ENCODE measurements at places on chromosomes 5 and 9. TPM values are rescaled to one million over a fixed set of nuclear protein-coding genes. Genes with fewer than 3 reads are reported as not detected.

The GARIN3 gene
- not detected for total RNA-seq

DNA sequence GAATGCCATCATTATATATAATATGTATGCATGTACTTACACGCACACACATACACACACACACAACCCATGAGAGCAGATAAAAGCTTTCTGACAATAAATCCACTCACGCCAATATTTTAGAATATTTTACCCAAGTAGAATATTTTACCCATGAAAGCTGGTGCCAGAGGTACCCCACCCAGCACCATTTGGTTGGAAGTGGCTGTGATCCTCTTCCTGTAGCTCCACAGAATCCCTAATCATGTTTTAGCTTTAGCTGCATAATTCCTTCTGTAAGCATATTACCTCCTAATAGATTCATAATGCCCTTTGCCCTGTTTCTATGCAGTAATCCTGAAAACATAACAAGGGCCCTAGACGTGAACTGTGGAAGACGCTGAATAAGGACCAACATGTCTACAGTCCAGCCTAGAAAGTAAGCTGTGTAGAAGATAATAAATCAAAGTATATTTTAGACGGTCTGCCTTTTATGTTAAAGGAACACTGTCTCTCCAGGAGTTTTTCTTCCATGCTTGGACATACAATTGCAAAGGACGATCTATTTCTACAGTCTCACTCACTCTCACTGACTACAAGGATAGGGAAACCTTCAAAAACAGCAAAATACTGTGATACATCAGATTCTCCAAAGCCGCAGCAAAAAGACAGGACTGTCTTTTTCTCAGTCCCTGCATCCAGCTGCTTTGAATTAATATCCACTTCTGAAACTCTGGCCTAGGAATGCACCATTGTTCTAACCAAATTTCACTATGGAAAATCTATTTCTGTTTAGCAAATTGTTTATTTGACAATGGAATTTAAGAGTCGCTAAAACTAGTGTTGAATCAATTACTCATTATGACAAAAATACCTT, 98.2 kb downstream of the USP20 start:
- DNase-seq = no peak

The PCDH12 gene
- not detected for total RNA-seq

GRCh38 chr5:139014726-139015125, 139.6 kb upstream of the LRRTM2 start:
- DNase-seq = peak; percentile 32

GRCh38 chr5:66616520-66617225, 20.5 kb downstream of the MAST4 start:
- DNase-seq = no peak

- DNase-seq = no peak
These were observed 19.6 kb downstream of the MRPL36 start for GRCh38 chr5:1779782-1780613.

DNA sequence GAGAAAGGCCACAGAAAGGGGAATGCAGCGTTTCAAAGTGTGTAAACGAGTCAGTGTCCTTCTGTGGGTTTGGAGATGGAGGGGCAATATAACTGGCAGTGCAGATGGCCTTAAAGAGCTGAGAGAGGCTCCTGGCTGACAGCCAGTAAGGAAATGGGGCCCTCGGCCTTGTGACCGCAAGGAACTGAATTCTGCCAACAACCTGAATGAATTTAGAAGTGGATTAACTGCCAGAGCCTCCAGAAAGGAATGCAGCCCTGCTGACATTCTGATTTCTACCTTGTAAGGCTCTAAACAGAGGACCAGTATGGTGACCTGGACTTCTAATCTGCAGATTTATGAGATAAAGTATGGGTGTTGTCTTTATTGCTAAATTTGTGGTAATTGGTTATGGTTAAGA, 17.5 kb upstream of the NREP start:
- DNase-seq = peak; percentile 83

The KLF9 gene
- 0.87 TPM for total RNA-seq

DNA sequence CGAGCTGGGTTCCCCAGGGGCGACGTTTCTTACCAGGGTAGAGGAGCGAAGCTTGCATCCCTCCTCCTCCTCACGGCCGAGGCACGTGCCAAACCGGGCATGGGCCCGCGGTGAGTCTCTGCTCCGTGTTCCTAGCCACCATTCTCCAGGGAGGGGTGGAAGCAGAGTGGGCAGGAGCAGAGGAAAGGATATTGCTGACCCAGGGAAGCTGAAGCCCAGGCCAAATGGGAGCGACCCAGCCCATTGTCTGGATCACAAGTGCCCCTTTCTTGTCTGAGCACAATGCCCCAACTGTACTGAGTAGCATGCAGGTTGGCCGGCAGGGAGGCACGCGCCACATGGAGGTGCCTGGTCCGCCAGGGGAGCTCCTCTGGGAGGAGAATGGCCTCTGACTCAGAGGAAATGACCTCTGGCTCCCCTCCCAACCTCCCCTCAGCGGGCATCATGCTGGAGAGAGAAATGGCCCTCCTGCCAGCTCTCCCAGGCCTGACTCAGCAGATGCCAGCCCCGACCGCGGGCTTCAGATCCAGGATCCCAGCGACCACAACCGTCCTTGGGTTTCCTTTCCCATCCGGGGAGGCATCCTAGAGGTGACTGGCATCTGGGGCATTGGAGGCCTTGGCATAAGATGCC, 1.1 kb downstream of the PRR7 start:
- peak; percentile 95 for DNase-seq

The KIF12 gene
- total RNA-seq = 52.3 TPM

DNA sequence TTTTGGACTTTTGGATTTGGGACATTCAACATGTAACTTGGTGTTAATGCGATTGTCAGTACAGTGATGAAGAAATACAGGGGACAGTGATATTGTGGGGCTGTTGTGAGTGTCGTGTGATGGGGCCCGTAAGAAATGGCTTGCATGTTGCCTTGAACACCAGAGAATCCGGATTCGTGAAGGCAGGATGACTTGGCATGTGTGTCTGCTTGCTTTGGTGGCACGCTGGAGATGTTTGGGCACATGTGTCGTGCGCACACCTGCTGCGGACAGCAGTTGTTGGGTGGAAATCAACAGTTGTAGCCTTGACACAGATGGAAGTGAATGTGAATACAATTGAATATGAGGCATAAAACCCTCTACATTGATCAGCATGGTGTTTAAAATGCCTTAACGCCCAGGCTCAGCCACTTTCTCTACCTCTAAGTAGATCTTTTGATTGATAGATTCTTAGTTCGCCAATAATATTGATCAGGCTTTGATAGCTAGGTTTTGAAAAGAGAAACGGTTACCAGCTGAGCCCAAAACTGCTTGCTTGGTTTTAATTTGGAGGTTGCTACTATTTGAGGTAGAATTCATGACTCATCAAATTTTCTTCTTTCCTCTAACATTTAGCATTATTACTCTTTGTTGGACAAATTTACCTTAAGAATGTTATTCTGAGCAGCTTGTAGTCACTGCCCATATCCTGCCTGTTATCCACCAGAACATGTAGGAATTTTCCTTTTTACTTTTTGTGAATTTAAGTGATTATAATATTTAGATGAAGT, 94.4 kb downstream of the TRIO start:
- DNase-seq = no peak

DNA sequence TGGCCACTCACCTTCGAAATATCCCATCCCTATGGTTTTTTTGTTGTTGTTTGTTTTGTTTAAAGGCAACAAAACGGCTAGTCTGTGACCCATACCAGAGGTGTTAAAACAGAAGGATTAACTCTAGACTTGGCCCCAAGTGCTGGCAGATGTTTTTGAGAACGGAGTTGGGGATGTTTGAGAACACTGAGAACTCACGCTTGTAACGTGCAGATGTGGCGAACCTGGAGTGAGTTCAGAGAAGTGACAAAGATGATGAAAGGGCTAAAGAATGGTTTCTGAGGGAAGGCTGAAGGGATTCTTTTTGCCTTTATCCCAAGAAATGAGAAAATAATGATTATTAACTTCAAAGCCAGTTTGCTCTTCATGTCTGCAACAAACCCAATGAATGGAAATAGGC, 286.5 kb downstream of the ZNF608 start:
- DNase-seq = no peak

DNA sequence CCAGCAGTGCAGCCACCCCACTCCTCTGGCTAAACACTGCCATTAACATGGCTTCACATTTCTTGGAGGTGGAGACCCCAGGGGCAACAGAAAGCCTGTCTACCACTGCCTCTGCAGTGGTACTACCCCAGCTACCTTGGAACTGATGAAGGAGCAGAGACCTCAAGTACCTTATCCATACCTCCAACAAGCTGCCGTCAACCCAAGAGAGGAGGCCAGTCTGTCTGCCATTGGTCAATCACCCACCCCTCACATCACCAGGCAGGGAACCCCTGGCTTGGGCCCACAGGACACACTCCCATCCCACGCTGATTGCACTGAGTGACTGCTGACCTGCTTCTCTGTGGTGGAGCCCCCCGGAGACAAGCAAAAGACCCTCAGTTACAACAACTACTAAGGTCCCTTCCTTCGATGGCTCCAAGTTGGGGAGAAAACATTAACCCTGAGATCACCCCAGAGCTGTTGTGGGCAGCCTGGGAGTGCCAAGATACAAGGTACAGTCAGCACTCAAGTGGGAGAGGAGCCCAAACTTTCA, 5.6 kb downstream of the IFNA14 start:
- DNase-seq = no peak

The MRRF gene
- 47.1 TPM for total RNA-seq

DNA sequence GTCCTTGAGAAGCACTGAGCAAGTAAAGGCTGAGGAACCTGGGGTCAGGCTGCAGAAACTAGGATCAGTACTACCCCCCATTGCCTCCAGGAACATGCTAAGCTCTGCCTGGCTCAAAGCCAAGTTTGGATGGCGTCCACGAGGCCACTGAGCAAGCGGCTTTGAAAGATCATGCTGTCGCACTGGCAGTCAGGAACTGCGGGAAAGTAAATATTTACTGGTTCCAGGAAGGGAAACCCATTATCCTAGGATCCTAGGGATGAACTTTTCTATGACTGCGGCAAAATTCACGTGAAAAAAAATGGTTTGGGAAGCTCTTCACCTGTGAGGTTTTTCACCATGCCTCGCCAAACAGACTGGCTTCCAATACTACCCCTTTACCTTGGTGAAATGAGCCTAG, 75.3 kb upstream of the PJA2 start:
- DNase-seq = peak; percentile 15

The NDUFA8 gene
- total RNA-seq = 33.5 TPM

The ERCC6L2 gene
- 20.3 TPM for total RNA-seq

- no peak for DNase-seq
These were observed 8.1 kb upstream of the OMD start for GRCh38 chr9:92432350-92432749.

DNA sequence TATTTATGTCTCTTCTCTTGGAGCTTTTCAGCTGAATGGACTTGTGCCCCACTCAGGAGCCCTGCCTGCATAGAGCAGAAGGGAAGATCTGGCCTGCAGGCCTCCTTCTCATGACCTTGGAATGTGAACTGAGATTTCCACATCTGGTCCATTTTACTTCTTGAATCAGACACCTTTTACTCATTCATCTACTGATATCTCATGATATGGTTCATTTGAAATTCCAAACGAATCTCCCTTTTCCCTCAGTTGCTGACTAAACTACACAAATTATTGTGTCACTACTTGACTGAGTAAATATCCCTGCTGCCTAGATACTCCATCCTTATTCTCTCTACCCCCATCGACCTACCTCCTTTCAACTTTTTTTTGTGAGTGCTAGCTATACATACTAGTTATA, 138.7 kb downstream of the PLCXD3 start:
- DNase-seq = no peak

GRCh38 chr5:19910136-19910535, 77.9 kb downstream of the CDH18 start:
- DNase-seq = no peak

The POLE3 gene
- total RNA-seq = 37.7 TPM

DNA sequence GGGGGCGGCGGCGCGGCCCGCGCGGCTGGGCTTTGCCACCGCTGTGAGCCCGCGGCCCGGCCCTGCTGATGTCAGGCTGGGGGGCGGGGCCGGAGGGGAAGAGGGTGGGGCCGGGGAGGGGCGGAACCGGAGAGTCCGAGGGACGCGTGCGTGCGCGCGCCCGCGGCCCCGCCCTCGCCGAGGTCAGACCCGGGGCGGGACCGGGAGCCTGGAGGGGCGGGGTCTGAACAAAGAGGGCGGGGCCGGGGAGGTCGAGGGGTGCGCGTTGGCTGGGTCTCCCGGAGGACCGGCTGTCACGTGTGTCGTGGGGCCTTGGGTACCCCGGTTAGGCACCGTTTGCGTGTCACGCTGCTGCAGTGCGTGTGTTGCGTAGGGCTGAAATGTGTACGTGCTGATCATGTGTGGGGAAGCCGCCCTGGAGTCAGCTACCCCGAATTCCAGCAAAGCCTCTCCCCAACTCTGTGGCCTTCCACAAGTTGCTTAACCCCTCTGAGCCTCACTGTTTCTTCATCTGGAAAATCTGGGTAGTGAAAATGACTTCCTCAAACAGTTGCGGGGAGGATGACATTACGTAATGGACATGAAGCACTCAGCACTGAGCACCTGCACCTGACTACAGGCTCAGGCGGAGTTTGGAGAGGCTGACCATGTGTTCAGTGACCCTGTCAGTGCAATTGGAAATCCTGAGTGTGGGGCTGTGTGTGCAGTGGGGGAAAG, at the start of gene RALGDS:
TSS of gene RALGDS (minus strand) at position 43 of the 717 bp plus-strand sequence. CDS start 86 bp downstream, outside the sequence.
- DNase-seq = peak; percentile 82

GRCh38 chr5:37319037-37319782, 51.7 kb downstream of the NUP155 start:
- DNase-seq = no peak

The AFAP1L1 gene
- 7.8 TPM for total RNA-seq

- DNase-seq = no peak
These were observed 128.4 kb downstream of the ZSWIM6 start for GRCh38 chr5:61460471-61460870.

- no peak for DNase-seq
These were observed 58.2 kb upstream of the PTCH1 start for GRCh38 chr9:95574866-95575553.

DNA sequence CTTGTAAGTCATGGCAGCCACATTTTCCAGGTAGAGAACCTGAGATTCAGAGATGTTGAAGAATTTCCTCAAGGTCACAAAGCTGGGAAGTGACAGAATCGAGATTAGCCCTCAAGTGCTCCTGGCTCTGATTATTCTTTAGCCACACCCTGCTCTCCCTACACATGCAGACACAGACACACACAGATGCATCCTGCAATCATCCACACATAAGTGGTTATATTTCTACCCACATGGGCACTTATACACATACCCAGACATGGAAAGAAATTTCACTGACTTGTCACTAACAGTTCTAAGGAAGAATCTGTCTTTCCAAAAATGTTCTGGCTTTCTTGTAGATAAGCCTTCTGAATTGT, 32.2 kb upstream of the GALNT10 start:
- DNase-seq = no peak

- peak; percentile 73 for DNase-seq
These were observed at the start of gene GLRX for GRCh38 chr5:95822542-95823181. Gene GLRX (minus strand): TSS chr5:95822726. CDS start chr5:95822662, 64 bp downstream.

DNA sequence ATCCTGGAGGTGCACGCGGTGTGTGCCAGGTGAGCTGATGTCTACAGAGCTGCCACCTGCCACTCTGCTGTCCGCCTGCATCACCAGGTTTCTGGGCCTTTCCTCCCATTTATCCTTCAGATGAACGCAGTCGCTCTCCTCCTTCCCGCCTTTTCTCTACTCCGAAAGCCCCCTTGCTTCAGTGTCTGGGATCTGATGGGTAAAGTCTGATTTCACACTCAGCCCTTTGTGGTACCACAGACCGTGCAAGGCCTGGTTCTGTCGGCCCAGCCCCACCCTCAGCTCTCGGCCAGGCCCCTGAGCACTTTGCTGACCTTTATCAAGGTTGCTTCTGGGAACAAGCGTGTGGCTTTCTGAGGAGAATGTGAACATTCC, 32.5 kb downstream of the GLT6D1 start:
- DNase-seq = no peak
